ENCODE measurements at places on chromosomes 6 and 20.

GRCh38 chr6:15476631-15477380 lies 186.0 kb downstream of the DTNBP1 start:
- no peak for DNase-seq

GRCh38 chr6:105691081-105691480 lies 288.2 kb upstream of the PREP start:
- no peak for DNase-seq

- DNase-seq: no peak
Measured at GRCh38 chr6:157117431-157118095, 205.8 kb downstream of the TMEM242 start.

DNA sequence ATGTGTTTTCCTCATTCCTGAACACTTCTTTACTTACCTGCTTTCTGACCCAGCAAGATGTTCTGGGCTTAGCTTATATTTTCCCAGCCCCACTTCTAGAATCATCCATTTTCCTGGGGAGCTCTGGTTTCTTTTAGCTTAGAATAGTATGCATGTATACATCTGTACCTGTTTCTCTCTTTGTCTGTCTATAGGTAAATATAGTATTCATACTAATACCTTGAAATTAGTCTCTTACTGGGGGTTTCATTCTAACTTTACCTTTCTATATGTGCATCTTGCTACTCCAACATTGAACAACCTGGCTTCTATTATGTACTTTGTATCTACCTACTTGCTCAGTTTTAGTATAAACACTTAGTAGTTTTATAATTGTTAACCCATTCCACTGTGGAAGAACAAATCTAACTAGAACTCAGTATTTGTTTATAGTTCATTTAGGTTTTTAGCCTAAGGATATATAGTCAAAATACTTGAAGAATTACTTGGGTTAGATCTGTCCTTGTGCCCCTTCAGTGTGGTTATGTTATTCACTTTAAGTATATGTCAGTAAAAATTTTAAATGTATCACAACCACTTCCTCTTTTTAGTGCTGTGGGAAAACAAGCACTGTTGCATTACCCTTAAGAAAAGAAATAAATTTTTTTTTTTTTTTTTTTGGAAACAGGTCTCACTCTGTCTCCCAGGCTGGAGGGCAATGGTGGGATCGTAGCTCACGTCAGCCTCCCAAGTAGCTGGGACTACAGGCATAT lies 54.0 kb downstream of the ASXL1 start:
- DNase-seq: no peak

GRCh38 chr20:47319517-47320252 lies 36.8 kb downstream of the ZMYND8 start:
- DNase-seq: no peak

DNA sequence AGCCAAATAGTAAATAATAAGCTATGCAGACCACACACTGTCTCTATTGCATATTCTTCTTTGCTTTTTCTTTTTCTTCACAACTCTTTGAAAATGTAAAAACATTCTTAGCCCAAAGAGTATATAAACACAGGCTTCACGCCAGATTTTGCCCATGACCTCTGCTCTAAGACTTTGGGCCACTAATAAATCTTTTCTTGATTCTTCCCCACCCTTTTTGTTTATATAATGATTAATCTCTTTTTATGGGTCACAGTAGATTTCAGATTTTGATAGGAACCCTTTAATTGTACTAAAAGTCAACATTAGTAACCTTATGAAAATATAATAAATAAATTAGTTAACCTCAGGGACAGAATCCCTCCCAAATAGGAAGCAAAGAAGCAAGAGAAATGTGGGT lies 15.8 kb upstream of the ENPP5 start:
- no peak for DNase-seq

GRCh38 chr6:29763491-29764289 lies 40.5 kb downstream of the HLA-F start:
- DNase-seq: peak; percentile 16

DNA sequence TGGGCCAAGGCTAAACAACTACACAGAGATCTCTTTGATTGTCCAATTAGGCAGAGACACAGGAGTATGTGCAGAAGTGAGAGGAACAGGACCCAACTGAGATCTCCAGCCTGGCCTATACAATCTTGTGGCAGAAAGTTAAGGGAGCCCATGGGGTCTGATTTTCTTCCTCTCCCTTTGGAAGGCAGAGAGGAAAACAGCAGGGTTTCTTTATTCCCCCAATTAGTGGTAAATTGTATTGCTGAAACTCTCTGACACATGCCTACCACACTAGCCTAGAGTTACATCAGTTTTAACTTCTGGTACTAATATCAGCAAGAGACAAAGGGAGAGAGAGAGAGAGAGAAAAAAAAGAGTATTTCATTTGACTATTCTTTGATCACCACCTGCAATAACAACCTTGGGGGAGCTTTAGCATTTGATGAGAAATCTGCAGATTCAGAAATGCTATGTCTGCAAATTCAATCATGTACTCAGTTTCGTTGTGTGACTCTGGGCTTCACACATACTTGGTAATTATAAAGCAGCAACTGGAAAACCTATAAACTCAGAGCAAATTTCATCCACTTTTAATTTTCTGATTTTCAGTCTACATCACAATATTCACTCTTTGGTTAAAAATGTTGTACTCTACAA lies 260.3 kb upstream of the SPTLC3 start:
- DNase-seq: no peak

GRCh38 chr20:40869218-40870147 lies 159.1 kb upstream of the TOP1 start:
- no peak for DNase-seq

DNA sequence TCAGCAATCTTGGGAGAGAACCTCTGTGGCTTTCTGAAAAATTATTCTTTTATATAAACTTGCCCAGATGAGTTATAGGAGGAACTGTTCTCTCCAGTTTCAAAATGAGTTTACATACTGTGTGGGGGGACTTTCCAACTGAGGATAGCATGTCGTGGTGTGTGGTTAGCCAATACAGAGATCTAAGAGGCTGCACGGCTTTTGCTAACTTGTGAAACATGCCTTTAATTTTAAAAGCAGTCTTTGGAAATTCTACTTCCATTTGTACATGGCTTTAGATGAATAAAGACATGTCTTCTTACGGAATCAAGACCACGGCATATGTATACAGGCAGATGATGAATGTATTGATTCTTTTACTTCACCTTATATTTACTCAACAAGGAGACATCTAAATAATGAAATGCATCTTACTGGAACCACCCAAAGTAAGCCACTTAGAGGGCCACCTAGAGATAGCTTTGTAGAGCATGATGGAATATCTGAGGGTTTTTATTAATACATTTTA lies 39.8 kb downstream of the HIVEP1 start:
- no peak for DNase-seq

GRCh38 chr20:4327956-4328355 lies 312.6 kb upstream of the RNF24 start:
- DNase-seq: no peak

GRCh38 chr20:57391439-57392301 lies 474 bp downstream of the RBM38 start:
- peak; percentile 64 for DNase-seq

- DNase-seq: no peak
Measured at GRCh38 chr6:130105996-130106704, 87.8 kb downstream of the L3MBTL3 start.

- no peak for DNase-seq
Measured at GRCh38 chr6:135817035-135817434, 34.5 kb upstream of the PDE7B start.

GRCh38 chr6:128742900-128743299 lies 140.0 kb upstream of the LAMA2 start:
- DNase-seq: no peak

DNA sequence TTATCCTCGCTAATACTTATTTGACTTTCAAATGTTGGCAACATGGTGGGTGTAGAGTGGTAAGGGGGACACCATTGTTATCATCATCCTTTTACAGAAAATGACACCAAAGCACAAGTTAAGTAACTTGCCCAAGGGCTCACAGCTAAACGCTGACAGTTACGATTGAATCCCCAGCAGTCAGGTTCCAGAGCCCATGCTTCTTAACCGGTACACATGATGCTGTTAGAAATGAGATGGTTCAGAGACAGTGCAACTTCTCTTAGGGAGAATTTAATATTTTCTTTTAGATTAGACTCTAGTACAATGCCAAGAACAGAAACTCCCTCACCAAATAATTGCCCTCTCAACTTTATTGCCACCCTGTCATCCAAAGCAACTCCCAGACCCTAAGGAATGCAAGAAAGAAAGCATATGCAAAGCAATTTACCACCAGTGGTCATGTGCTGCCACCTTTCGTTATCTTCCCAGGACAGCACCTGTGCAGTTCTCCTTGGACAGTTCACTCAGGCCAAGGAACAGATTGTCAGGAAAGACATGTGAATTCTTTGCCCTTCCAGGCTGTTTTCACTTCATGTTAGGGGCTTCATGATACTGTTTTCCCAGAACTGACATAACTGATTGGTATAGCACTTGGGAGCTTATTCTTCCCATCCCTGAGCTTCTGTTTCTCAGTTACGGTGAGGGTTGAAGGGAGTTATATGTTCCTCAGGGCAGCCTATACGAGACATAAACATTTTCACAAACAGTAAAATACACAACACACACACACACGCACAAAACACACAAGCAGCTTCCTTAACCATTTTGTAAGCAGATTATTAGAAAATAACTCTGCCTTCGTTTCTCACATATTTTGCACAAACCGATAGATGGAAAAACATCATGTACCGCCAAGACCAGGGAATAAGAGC lies 5.1 kb downstream of the HLA-DMA start:
- DNase-seq: peak; percentile 54

DNA sequence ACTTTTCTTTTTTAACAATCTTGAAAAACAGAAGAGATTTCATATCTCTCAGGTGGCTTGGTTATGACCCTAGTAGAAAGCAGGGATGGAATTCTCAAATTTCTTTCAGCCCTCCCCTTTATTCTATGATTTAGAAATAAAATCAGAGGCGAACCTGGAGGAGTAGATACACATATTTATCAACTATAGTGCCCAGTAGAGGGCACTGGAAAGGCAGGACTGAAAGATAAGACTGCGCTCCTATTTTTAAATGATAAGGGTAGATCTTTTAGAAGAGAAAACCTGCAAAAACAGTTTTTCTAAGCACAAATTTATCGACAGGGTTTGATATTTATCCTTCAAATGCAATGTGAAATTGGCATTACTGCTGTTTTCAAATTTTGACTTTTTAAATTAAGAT lies 1296.6 kb downstream of the EPHA7 start:
- peak; percentile 1 for DNase-seq

- DNase-seq: peak; percentile 52
Measured at GRCh38 chr6:7996538-7997111, 67.6 kb downstream of the BLOC1S5 start.

GRCh38 chr6:91299544-91300491 lies 712.9 kb upstream of the MAP3K7 start:
- DNase-seq: no peak

DNA sequence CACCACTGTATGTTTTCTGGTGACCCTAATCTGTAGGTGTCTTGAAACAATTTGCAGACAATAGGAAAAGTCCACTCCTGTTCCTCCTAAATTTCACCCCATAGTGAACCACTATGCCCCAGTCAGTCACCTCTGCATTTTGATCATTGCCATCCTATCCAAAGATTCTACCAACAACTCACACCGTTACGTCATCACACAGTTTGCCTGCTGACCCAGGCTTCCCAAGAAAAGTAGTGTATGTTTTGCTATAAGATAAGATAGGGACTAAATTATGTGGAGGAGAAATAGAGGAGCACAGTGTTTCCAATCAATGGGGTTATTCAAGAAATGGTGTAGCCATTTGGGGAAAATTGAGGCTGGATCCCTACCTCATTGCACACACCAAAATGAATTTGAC lies 58.8 kb downstream of the GNAS start:
- no peak for DNase-seq

DNA sequence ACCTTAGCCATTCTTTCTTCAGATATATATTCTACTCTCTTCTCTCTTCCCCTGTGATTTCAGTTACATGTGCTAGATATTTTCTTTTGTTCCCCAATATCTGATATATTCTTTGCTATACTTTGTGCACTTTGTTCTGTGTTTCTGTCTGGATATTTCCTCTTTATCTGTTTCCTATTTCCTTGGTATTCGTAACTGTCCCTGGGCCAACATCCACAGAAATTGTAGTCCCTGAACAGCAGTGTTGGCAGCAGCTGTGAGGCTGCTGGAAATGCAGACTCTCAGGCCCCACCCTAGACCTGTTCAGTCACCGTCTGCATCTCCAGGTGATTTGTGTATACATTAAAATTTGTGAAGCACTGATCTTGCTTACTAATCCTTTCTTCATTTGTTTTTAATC lies 522.9 kb upstream of the SOX4 start:
- DNase-seq: no peak

DNA sequence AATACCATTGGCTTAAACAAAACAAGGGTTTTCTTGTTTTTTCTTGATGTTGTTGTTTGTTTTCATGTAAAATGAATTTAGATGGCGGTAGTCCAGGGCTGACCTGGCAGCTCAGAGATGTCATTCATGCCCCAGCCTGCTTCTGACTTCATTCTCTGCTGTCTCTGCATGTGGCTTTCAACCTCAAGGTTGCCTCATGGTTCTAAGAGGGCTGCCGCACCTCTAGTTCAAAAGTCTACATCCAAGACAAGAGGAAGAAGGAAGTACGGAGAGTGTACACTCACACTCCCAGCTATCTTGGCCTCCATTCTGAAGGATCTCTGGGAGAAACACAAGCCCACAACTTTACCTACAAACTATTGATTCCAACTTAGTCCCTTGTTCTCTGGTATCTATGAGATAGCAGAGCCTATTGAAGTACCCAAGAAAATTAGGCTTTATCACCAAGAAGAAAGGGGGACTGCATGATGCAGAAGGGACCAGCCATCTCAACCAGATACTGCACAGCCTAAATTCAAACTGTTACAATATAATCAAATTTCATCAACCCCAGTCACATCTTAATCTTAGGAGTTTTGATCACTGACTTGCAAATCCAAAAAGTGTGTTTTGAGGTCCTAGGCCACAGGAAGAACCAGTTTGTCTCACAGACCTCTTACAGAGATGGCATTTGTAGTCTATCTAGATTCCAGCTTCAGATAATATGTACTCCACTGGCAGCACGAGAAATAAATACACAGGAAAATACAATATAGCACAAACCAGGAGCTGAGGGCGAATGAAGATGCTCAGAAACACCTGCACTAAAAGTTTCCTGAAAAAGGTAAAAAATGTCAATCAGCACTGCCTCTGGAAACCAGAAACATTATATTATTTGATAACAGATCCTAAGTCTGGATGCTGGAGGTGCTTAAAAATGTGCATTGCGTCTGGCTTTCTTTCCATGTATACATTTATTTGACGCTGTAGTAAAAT lies 866 bp upstream of the BTN3A3 start:
- DNase-seq: no peak

DNA sequence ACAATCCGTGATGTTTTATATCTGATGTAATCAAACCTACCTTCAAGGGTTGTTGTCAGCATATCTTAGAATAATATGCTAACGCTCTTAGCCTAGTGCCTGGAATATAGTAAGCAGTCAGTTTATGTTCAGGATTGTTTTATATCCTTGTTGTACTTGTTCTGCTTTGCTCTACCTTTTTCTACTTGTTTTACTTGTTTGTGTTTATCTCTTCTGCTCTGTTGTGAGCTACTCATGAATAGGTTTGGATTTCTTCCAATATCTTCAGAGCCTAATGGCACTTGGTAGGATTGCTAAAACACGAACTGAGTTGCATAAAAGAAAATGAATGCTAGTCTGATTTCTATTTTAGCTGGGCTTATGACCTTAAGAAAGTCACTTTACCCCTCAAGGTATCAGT lies 40.1 kb downstream of the DNAH8 start:
- DNase-seq: no peak

- peak; percentile 46 for DNase-seq
Measured at GRCh38 chr20:9912858-9913434, 74.1 kb upstream of the PAK5 start.

- peak; percentile 37 for DNase-seq
Measured at GRCh38 chr6:42199106-42199981, 4.6 kb upstream of the GUCA1B start.

Measured in urothelium cell line (cell line).